Globus pallidus (tissue), 1 donor: ENCODE measurements at places on chromosomes 12 and 14.

DNA sequence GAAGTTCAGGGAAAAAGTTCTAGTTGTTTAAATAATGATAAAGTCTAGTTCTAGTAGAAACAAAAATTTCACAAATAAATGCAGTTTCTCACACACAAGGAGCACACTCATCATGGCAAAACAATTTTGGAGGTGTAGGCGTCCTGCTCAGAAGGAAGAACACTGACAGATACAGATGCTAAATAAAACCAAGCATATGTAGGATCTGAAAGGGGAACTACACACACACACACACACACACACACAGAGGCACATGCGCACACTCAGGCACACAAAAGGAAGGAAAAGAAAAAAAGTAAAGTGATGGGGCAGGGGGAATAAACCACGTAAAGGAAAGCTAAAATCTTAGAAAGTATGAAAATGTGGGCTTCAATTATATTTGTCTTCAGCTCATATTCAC lies 117.7 kb downstream of the SOX5 start:
- DNase-seq = peak; percentile 2

- no peak for DNase-seq
These were observed 165.2 kb downstream of the BRMS1L start for GRCh38 chr14:35991356-35991755.

DNA sequence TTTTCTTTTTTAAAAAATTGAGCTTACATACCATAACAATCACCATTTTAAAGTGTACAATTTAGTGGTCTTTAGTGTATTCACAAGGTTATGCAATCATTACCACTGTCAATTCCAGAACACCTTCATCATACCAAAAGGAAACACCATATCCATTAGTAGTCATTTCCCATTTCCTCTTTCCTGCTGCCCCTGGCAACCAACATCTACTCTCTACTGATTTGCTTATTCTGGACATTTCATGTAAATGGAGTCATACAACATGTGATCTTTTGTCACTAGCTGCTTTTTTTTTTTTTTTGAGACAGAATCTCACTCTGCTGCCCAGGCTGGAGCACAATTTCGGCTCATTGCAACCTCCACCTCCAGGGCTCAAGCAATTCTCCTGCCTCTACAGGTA lies 66.8 kb upstream of the CFL2 start:
- DNase-seq = no peak

GRCh38 chr12:111426344-111427185 lies 20.8 kb downstream of the SH2B3 start:
- no peak for DNase-seq

DNA sequence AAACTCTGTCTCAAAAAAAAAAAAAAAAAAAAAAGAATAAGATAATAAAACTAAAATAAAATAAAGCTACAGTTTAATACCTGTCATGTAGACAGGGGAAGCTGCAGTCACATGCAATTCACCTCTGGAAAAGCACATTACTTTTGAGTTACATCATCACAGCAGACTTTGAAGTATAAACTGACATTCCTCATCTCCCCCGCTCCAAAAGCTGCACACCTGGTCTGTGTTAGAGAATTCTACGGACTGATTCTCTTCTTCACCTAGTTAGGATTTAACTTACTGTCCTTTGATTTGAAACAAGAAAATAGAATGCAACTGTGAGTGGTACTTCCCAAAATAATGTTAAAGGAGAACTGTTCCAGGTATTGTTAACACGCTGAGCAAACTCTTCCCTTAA lies 25.1 kb downstream of the SPPL3 start:
- no peak for DNase-seq

GRCh38 chr14:92577321-92577742 lies 63.8 kb downstream of the RIN3 start:
- no peak for DNase-seq

- no peak for DNase-seq
These were observed 71.1 kb downstream of the TBC1D30 start for GRCh38 chr12:64895526-64895925.

DNA sequence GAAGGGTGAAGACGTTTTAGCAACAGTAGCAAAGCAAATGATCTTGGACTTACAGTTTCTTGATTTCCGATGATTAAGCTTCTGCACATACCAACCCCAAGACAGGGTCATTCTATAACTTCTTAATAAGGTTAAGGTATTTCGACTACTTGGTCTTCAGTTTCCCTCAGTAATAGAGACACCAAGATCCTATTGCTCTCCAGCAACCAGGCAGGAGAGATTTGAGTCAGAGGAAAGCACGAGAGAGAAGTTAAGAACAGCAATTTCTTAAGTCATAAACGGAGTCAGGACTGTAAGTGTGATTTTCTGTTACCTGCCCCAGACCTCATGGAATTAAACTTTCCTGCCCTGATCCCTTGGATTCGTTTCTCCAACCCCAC lies 215.6 kb downstream of the TTC8 start:
- DNase-seq = peak; percentile 10
